ENCODE measurements at places on chromosomes 5 and 9.

- DNase-seq = no peak
Measured at GRCh38 chr9:12719431-12719830, 26.2 kb downstream of the TYRP1 start.

- DNase-seq = no peak
Measured at GRCh38 chr5:32628049-32628844, 42.9 kb downstream of the SUB1 start.

DNA sequence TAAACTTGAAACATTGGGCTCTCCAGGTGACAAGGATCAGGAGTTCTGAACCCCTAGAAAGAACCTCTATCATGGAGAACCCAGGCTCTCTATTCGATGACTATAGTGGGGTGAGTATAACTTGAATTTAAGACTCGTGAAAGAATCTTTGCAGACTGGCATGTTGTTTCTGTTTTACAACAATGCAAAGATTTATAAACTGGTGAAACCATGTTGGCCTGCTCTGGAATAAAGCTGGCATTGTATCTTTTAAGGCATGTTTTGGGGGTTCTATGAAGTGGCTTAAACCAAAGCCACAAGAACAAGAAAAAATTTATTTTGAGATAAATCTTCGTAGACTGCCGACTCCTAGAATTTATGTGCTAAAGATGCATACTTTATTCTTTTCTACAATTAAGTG, 9.8 kb upstream of the GDNF start:
- no peak for DNase-seq

GRCh38 chr9:93592008-93592642, 15.7 kb downstream of the PHF2 start:
- no peak for DNase-seq

- DNase-seq = no peak
Measured at GRCh38 chr5:38207343-38207742, 51.0 kb upstream of the EGFLAM start.

DNA sequence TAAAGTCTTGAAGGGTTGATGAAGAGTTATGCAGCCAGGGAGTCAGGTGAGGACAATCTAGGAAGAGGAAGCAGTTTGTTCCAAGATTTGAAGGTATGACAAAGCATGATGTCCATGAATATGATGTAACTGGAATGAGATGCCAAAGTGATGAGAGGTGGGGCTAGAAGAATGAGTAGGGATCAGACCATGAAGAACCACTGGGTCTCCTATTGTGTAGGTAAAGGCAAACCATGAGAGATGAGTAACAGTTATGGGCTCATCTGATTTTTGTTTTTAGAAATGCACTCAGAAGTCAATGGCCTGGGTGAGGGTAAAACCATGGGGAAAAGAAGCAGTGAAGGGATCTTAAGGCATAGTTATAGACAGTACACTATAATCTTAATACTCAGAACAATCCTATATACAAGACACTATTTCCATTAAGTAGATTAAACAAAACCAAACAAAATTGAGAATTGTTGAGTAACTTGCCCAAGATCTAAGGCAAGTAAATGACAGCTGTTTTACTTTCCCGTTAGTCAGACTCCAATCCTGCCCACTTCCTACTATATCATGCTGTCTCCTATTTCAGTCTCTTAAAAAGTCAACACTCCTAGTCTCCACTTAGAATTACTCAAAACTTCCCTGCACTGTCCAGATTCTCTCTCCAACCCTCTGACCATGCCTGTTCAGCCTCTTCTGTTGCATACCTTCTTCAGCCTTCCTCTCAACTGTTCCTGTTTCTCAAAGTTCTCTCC, 393.8 kb upstream of the MEF2C start:
- no peak for DNase-seq

DNA sequence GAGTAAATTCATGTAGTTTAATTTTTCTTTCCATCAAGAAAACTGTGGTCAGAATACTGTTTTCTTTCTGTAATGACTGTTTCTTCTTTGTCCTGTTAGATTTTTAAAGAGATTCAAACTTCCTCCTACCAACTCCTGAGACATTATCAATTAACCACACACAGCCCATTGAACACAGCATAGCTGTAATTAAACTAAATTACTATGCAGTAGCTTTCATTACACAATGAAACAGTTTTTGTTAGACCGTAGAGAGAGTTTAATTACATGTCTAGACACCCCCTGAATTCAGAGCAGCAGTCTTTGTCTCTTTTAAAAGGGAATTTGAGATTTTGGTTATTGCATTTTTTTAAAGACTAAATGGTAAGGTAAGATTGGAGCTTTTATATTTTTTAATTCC, 77.5 kb downstream of the STARD4 start:
- no peak for DNase-seq

DNA sequence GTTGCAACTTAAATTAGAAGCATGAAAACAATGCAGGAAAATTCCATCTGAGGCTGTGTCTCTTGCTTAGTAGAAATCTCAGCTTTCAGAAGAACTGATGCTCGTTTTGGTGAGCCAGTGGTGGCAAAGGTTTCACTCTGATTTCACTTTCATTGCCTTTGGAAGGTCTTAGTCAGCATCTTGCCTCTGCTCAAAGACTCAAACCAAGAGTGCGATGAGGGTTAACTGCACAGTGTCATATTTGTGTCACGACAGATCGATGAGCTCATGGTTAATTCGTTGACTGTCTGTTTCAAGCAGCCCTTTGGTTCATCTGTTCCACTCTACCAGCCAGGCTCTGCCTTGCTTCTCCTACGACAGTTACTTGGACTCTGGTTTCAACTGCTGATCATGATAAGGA, 331.3 kb upstream of the KIF2A start:
- DNase-seq = no peak

- no peak for DNase-seq
Measured at GRCh38 chr5:169161022-169161680, 139.8 kb downstream of the SLIT3 start.

GRCh38 chr5:112669328-112669963, 68.2 kb upstream of the APC start:
- no peak for DNase-seq

- no peak for DNase-seq
Measured at GRCh38 chr9:108274971-108275370, 580.8 kb downstream of the ACTL7B start.

DNA sequence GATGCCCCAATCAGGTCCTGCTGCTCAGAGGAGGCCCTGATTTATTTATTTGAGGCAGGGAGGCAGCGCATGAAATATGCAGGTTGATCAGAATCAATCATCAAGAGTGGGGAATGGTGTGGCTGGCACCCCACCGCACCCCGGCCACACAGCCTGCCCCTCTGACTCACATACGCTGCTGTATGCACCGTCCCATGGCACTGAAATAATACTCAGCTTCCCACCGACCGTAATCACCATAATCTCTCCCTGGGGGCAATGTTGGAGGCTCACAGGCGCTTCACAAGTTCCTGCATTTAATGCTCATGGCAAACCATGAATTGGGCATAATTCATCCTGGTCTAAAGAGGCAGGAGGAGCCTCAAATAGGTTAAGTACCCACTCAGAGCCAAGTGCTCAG, 141.2 kb upstream of the TBC1D2 start:
- DNase-seq = no peak

DNA sequence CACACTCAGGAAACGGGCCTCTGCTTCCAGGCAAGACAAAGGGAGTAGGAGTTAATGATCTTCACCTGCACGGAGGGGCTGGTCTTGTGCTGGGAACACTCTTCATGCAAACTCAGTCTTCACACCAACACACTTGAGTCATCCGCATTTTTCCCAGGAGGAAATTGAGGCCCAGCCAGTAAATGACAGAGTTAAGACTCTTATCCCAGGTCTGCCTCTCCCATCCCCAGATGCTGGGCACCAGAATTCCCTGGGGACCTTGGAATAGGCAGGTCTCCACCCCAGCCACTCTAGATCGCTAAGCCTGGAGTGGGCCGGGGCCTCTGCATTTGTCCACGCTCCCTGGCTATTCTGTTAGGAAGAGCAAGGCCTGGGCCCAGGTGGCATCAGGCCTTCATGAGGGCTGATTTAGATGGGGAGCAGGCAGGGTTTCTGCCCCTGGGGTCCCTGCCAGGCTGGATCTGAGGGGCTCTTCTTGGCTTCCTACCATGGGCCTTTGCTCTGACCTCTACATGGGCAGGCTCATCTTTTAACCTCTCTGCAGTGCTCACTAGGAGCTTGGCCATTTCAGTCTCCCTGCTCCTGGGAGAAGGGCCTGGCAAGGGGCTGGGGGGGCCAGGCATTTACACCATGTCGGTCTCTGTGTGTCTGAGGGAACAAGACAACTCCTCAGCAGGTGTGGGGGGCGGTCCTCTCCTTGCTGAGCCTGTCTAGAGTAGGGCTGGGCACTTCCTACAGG, 77.3 kb downstream of the AMBP start:
- no peak for DNase-seq
